ENCODE measurements at places on chromosomes 16 and 17.

DNA sequence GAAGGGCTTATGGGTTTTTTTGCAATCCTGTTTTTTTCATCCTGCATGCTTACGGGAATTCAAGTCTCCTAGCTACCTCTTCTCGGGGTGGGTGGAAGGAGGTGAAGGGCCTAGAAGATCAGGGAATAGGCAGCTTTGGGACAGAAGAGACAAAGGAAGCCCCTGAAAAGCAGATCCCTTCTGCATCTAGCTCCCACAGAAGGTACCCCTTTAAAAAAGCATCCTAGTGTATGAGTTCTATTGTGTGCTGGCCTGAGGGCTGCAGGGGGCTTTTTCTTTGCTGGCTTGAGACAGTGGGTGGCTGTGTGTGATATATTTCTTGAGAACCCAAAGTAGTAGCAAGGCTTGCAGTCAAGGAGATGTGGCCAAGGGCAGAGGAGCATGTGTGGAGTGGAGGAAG, 330.5 kb downstream of the MAF start:
- no peak for DNase-seq

DNA sequence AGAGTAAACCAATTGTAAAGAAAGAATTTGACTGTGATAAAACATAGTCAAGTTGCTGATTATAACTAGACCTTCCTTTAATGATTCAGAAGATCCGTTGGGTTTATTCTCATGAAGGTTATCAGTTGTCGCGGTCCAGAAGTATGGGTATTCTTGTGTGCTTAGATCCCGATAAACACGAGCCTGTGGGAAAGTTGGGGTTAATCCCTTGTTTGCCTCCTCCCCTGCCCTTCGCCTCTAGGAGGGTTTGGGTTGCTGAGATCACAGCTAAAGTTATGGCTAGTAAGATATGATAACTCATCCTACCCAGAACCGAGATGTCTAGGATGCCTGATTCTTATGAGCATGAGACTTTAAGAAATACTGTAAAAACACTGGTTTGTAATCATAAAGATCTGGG, 66.8 kb downstream of the GPRC5B start:
- no peak for DNase-seq

- DNase-seq = no peak
Measured at GRCh38 chr16:86571530-86571915, 4.9 kb downstream of the FOXC2 start.

GRCh38 chr16:74844041-74844980, 69.7 kb upstream of the FA2H start:
- DNase-seq = no peak

GRCh38 chr16:47699106-47699505, 238.0 kb downstream of the PHKB start:
- DNase-seq = no peak

DNA sequence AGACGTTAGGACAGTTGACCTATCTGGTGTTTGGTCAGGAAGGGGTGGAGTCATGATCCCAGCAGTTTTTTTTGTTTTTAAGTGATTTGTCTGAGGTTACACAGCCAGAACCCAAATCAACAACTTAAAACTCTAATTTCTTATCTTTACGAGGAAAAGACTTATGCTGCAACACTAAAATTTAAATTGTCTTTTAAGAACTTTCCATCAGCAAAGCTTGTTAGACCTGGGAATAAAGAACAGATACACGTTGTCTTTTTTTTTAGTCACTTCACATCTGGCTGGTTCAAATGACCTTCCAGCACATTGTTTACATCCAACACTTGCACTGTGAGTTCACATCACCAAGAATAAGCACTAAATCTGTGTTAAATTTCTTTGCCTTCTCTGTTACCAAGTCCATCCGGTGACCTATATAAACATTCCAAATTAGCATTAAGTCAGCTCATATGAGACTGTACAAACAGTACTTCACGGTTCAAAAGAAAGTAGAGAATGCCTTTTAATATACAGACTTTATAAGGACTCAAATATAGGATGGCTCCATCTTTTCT, 115.0 kb downstream of the HS3ST2 start:
- no peak for DNase-seq

DNA sequence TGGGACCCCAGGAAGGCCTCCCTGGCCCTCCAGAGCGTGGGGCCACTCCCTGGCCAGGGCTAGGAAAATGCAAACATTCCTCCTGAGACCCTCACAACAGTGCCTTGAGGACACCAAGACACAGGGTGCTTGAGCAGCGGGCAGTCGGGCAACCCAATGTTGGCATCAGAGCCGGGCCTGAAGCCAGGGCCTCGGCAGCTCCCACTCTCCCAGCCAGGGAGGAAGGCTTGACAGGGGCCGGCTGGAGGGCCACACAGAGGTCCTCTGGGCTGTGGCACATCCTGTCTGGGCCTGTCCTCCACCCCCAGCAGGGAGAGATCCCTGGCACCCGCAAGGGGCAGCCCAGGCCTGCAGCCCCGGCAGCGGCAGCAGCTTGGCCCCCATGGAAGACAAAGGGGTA, 12.3 kb upstream of the KRT17 start:
- no peak for DNase-seq

GRCh38 chr17:7112510-7113108, 2.0 kb downstream of the ASGR2 start:
- no peak for DNase-seq

- no peak for DNase-seq
Measured at GRCh38 chr16:46711106-46712058, 21.9 kb downstream of the ORC6 start.

GRCh38 chr17:66955821-66956220, 8.7 kb upstream of the CACNG4 start:
- DNase-seq = no peak

GRCh38 chr17:64024215-64024654, 3.8 kb upstream of the ICAM2 start:
- DNase-seq = no peak

GRCh38 chr17:28385037-28385400, 13.5 kb downstream of the SARM1 start:
- DNase-seq = no peak

- DNase-seq = no peak
Measured at GRCh38 chr17:55845385-55845784, 94.5 kb downstream of the PCTP start.

- DNase-seq = no peak
Measured at GRCh38 chr17:31466096-31466760, 74.8 kb downstream of the RAB11FIP4 start.

- DNase-seq = no peak
Measured at GRCh38 chr17:32490101-32490482, 3.3 kb downstream of the CDK5R1 start.

DNA sequence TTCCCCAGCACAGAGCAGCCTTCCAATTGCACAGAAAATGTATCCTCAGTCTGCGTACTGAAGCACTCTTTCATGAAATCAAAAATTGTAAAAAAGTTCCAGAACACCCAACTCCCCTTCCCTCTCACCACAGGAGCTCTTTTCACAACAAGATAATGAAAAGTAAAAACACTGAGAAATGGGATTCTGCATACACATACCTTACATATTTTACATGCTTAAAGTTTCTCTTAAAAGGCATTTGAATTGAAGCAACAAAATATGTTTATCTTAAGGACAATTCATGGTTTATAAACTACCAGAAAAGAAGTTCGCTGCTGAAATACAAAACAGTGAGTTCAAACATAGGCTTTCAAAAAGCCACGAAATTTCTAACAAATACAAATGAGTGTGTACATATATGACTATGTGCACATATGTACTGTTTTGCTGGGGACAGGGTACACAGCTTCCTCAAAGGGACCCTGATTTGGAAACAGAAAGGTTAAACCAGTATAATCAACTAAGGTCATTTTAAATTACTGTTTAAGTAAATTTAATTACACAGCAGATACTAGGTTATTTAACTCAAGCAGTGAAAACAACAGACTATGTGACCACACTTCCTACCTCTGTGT, 33.8 kb downstream of the COG1 start:
- no peak for DNase-seq

DNA sequence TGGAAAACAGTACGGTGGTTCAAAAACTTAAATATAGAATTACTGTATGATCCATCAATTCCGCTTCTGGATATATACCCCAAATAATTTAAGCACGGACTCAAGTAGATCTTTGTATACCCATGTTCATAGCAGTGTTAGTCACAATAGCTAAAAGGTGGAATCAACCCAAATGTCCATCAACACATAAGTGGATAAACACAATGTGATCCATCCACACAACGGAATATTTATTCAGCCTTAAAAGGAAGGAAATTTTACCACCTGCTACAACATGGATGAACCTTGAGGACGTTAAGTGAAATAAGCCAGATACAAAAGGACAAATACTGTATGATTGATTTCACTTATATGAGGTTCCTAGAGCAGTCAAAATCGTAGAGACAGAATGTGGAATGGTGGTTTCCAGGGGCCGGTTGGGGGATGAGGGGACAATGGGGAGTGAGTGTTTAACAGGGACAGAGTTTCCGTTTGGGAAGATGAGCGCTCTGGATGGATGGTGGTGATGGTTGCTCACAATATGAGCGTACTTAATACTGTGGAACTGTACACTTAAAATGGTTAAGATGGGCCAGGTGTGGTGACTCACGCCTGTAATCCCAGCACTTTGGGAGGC, 5.4 kb upstream of the RNF222 start:
- DNase-seq = no peak

GRCh38 chr17:65166787-65167186, 29.6 kb downstream of the RGS9 start:
- no peak for DNase-seq

- no peak for DNase-seq
Measured at GRCh38 chr17:17757956-17758845, 76.9 kb downstream of the RAI1 start.

- DNase-seq = peak; percentile 37
Measured at GRCh38 chr17:47203984-47204721, 5.0 kb upstream of the MYL4 start.

Measured in activated T-cell treated with anti-CD3 and anti-CD28 coated beads for 24 hours (primary cell).